CD4-positive, alpha-beta T cell treated with Interleukin-1 beta for 1 hour (primary cell): ENCODE measurements at places on chromosomes 6 and 20.

- DNase-seq: no peak
Measured at GRCh38 chr20:15200147-15200565, 862.7 kb upstream of the FLRT3 start.

GRCh38 chr6:195861-196360 is 96.4 kb upstream of the DUSP22 start:
- no peak for DNase-seq

GRCh38 chr6:91754691-91755090 is 1167.8 kb upstream of the MAP3K7 start:
- DNase-seq: no peak

DNA sequence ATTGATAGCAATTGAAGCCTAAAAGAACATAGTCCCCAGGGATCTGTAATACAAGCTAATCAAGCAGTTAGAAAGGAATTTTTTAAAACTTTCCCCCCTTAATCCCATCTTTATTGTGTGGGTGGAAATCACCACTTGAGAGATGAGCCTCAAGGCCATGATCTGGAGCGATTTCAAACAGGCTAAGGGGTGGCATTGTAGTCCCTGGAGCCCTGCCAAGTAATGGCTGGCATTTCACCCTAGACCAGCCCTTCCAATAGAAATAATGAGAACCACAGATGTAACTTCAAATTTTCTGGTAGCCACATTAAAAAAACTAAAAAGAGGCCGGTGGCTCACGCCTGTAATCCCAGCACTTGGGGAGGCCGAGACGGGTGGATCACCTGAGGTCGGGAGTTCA is 46.9 kb downstream of the PRDM1 start:
- DNase-seq: no peak

DNA sequence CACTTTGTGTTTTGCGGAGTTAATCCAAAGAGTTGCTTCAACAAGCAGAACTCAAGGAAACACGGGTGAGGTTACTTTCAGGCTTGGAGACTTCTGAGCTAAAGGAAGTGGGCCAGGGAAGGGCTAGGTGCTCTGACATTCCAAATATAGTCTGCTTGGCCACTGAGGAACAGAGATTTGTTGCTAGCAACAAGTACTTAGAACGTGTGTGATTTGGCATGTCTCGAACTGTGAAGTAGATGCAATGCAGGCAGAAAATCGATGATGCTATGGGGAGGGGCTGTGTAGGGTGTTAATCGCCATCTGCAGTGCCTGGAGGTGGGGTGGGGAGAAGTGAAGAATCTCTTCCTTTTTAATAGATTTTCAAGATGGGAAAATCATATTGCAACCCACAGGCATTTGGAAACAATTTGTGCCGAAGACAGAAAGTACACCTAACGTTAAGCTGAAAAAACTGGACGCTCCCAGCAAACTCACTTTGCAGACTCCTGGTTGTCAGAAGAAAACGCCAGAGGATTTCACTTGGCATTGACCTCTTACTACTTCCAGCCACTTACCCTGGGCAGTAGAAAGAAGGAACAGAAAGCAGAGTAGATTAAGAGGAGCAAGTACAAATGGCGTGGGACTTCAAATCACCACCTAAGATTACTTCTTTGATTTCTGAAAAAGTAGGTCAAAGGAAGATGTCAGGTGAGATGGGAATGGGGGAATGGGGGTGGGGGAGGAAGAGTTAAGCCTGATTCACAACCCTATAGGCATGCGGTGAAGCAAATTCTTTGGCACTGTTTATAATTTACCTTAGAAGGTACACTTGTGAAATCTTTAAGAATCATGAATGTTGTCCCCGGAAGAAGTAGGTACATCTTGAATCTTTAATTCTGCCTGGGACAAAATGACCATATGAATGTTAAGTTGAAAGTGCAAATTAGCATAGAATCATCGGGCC is 314.1 kb downstream of the CD83 start:
- no peak for DNase-seq

GRCh38 chr20:17786221-17786718 is 86.5 kb downstream of the BANF2 start:
- no peak for DNase-seq

- DNase-seq: no peak
Measured at GRCh38 chr6:2883673-2884072, 19.4 kb downstream of the SERPINB9 start.

GRCh38 chr20:54535033-54535432 is 59.6 kb downstream of the DOK5 start:
- DNase-seq: no peak

- no peak for DNase-seq
Measured at GRCh38 chr20:33019465-33020277, 11.8 kb upstream of the BPIFB6 start.

DNA sequence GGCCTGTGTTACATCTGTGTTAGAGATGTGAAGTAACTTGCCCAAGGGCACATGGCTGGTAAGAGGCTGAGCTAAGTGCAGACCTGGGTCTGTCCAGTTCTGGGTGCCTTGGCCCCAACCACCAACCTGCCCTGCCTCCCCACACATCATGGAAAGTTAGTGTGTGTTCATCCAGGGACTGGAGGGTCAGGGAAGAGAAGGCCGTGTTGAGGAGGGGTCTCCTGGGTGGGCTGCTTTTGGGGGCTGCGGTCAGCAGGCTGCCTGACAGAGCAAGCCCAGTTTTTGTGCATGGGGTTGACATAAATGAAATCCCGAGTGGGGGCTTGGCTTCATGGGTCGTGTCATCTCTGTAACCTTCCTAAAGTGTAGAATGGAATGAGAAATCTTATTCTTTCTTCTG is 10.9 kb downstream of the PYGB start:
- no peak for DNase-seq

DNA sequence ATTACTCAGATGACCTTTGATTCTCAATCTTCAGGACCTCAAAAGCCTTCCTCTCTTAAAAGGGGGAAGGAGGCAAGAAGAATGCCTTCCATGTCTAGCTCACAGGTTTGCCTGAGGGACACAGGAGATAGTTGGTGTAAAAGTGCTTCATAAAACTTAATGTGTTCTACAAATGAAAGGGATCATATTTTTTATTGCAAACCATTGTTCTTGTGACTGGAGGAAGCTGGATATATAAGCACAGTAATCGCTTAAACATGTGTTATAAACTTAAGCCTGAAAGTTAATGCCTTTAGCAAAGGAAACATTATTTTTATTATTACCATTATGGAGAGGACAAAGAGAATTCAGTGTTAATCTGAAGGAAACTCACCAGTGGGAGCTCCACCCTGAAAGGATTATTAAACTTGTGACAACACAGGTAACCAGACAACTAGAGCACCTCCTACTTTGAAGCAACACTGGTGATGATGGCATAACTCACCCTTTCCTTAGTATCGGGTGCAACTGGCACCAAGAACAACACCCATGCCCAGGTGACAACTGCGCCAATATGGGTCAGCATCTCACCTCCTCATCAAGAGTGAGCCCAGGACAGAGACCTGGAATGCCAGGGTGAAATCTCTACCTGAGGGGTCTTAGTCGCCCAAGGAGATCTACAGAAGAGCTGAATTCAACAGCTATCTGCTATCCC is 288.7 kb upstream of the PRDM1 start:
- DNase-seq: no peak

DNA sequence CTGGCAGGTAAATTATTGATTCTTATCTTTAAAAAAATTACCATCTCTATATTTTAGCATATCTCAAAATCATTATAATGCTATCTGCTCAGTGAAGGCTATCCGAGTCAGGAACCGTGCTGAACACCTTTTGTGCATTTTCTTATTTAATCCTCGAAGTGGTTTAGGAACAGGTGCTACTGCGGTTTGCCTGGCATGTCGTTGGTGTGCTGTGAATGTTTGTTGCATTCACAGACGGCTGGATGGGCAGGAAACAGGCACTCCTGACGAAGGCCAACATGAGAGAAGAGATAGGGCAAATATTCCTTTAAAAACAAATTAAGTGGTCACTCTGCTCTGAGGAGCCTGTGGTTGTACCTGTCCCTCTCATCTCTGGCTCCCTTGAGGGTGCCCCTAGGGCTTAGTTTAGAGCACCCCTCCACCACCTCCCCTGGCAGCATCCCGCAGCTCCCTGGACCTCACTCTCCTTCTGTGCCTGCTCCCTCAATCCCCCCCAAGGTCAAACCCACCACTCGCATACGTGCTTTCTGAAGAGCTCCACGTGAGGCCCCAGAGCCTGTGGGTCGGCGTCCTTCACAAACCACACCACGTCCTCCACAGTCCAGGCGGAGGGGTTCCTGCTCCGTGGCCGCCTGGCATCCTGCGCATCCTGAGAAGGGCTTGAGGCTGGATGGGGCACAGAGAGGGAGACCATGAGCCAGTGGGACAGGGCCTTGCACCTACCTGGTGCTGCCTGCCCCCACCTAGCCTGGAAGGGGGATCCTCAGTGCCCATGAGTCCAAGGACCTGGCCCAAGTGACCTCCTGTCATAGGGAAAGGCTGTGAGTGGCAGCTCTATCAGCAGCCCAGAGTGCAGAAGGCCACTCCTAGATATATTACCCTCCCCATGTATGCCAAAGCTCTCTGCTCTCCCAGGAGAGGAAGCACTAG is 116.5 kb downstream of the SCML4 start:
- no peak for DNase-seq

DNA sequence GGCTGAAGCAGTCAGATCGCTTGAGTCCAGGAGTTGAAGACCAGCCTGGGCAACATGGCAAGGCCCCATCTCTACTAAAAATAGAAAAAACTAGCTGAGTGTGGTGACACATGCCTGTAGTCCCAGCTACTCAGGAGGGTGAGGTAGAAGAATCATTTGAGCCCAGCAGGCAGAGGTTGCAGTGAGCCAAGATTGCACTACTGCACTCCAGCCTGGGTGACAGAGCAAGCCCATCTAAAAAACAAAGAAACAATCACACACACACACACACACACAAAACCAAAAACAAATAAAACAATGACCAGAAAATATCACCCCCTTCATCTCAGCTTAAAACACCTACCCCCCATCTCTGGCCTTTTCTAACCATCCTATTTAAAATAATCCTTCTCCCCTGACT is 68.0 kb downstream of the BTBD9 start:
- no peak for DNase-seq
